CD4-positive, alpha-beta T cell treated with Interleukin-4 for 1 hour (primary cell): ENCODE measurements at places on chromosomes 2 and 18.

- DNase-seq = no peak
Observed at GRCh38 chr2:217980591-217980990, 22.2 kb downstream of the TNS1 start.

DNA sequence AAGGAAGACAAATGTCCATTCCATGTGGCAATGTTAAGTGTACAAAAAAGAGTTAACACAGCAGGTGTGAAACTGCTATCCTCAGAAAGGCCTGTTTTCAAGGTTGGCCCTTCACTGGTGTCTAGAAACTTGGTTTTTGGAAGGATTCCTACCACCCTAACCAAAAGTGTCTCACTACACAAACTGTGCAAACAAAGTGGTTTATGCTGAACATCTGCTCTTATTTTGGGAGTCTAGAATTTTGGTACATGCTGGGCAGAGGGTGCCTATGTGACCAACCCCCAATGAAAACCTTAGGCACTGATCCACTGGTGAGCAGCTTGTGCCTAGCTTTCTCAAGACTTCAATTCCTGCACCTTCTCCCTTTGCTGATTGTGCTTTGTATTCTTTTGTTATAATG is 14.3 kb downstream of the GFPT1 start:
- no peak for DNase-seq

- no peak for DNase-seq
Observed at GRCh38 chr2:237192881-237193280, 107.2 kb downstream of the COPS8 start.

- no peak for DNase-seq
Observed at GRCh38 chr2:176056406-176056805, 27.4 kb downstream of the EVX2 start.

DNA sequence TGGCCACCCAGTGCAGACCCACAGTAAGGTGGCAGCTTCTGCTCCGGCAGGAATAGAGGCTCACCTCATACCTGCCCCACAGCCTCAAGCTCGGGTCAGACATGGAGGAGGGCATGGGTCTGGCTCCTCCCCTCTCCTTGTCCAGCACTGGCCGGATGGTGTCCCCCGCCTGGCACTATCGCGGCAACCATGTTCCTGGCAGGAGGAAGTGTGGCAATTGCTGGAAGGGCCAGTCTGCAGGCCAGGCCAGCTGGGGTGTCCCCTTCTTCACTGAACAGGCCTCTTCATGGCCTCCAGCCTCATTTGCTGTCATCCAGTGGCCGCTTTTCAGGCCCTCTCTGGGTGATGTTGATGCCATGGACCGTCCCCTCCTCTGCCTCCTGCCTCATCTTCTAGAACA is 41.4 kb upstream of the SMAD7 start:
- DNase-seq = no peak

DNA sequence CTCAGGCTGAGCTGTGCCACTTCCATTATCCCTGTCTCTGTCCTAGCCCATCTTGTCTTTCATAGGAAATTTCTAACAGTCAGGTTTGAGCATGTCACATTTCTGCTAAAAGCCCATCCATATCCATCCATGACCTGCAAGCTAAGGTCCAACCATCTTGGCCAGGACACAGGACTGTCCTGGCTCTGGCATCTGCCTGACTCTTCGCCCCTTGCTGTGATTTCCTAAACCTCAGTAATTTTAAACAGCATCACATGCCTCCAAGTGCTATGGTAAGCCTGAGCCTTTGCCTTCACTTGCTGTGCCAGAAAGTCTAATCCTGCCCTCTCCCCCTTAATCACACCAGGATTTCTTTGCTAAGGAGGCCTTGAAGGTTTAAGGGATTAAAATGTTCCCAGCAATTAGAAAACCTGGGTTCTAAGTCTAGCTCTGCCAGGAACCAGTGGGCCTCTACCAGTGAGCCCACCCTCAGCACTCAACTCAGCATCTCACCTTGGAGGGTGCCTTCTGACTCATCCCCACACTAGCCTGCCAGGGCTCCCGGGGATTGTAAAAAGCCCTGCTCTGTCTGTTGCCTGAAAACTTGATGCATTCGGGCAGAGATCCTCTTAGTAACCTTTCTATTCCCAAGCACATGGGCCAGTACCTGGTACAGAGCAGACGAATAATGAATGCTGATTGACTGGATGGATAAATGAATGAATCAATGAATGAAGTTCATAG is 411.0 kb downstream of the LRATD1 start:
- DNase-seq = no peak

- DNase-seq = peak; percentile 66
Observed at GRCh38 chr2:18520451-18521425, 39.7 kb downstream of the RDH14 start.

GRCh38 chr2:156465573-156465972 is 29.4 kb downstream of the GPD2 start:
- DNase-seq = no peak

DNA sequence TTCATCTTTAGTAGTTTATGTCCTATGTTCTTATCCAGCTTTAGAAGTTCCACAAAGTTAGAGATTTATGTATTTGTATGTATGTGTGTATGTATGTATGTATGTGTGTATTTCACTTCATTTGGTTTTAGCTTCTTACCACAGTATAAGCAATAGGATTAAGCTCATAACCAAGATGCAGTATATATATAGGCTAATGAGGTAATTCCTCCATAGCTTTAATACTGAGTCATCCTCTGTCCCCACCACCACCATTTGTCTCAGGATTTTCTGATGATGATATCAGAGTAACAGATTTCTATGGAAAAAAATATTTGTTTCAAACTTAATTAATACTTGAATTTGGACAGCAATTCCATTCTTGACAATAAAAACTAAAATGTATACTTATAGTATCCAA is 159.2 kb downstream of the SOX11 start:
- no peak for DNase-seq

DNA sequence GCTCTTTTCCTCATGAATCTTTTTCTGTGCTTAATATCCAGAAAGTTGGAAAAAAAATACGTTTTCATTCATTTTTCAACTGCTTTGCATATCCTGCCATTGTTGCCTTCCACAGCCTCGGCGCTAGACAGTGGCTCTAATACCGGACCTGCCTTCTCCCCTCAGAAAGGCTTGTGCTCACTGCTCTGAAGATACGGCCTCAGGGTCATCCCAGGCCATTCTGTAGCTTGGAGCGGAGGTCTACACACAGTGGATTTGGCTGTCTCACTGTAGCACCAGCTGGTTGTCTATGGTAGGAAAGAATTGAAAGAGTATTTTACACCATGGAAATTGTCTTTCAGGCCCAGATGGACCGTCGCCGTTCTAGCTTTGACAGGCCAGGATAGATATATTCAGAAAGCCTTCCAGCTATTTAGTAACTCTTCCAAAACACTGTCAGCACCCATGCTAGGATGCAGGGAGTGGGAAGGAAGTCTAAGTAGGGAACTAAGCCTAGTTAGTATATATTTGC is 242.0 kb downstream of the TMEM182 start:
- DNase-seq = no peak

- DNase-seq = no peak
Observed at GRCh38 chr2:156182132-156182531, 150.4 kb downstream of the NR4A2 start.

GRCh38 chr2:73232403-73233153 is 461 bp downstream of the PRADC1 start:
- no peak for DNase-seq

GRCh38 chr2:168929031-168929430 is 27.9 kb downstream of the G6PC2 start:
- no peak for DNase-seq

GRCh38 chr2:115572746-115573145 is 1130.3 kb downstream of the DPP10 start:
- DNase-seq = no peak

DNA sequence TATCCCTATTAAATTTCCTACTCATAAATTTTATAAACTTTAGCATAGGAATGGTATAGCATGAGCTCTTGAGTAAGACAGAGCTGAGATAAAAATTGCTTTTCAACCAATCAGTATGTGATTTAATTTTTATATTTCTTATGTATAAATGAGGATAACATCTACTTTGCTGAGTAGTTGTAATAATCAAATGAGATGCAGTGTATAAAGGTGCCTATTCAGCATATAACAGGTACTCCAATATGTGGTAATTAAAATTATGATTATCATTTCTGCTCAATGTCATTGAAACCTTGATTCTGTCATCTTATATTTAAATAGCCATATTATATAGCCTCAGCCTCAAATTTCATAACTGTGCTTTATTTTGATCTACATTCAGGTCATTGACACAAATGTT is 700.4 kb upstream of the SLC8A1 start:
- no peak for DNase-seq

- DNase-seq = no peak
Observed at GRCh38 chr2:240275386-240275785, 134.9 kb upstream of the OTOS start.

DNA sequence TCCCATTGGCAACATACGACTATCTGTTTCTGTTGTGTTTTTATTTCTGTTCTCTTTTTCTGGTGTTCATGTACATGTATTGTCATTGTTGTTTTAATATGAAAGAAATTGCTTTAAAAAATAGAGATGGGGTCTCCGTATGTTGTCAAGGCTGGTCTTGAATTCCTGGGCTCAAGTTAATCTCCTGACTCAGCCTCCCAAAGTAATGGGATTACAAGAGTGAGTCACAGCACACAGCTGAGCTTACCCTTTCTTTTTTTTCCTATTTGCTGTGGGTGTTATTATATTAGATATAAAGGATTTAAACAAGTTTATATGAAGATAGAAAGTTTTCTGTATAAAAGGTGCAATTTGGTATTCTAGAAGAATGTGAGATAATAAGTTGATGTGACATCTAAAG is 554.6 kb downstream of the DSC3 start:
- DNase-seq = no peak

DNA sequence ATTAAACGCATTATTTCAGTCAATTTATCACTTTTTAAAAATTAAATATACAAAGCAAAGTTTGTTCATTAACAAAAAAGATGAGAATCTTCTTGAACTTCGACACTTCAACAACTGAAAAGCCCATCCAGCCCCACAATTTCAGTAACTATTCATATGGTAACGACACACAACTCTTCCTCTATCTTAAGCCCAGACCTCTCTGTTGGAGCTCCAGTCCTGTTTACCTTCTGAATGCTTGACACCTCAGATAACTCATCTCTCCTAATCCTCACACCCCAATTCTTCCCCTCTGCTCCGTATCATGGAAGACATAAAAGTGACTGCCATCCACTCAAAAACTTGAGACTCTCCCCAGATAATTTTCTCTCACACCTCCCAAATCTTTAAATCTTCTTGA is 12.6 kb downstream of the USP37 start:
- no peak for DNase-seq

DNA sequence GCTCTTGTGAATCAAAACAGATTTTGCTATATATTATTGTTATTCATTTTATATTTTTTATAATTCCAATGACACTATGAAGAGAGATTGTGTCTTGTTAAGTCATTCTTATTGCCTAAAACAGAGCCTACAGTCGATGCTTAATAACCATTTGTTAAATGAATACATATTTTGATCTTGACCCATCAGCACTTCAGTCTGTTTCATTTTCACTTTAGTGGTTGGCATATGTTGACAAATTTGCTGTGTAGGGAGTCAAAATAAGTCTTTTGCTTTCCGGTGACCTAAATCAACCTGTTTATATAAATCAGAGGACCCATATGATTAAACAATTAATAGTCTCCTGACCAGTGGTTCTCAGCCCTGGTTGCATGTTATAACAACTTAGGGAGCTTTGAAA is 97.1 kb downstream of the TXNL1 start:
- no peak for DNase-seq

DNA sequence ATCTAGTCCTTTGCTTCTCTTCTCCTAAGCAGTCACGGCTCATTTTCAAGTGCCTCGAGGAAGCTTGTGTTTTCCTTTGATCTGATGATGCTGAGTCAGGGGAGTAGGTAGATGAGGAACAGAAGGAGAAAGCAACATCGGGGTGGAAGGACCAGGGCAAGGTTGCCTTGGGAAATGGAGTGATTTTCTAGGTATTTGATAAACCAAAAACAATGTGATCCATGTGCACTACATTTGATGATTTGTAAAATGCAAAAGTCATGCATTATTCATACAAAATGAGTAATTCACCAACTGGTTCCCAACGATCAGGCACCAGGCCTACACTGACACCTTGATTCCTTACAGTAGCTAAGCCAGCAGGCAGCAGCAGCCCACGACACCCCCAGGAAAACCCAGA is 205.3 kb downstream of the ANAPC1 start:
- DNase-seq = no peak

GRCh38 chr2:69489793-69490192 is 52.6 kb upstream of the NFU1 start:
- no peak for DNase-seq

GRCh38 chr18:10565835-10566234 is 40.0 kb downstream of the NAPG start:
- DNase-seq = no peak

DNA sequence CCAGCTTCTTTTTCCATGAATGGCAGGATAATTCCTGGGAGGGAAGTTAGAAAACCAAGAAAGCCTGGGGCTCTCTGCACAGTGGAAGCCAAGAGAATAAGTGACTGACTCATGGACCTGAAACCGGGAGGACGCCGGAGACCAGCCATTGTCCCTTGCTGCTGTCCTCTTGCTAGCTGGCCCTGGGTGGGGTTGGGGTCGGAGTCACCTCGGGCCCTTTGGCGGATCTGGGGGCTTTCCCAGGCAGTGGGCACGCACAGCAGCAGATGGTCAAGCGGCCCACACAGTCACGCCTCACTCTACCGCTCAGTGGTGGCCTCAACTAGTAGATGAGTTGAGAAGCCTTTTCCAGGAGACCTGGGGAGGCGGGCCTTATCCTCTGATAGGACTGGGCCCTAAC is 15.6 kb downstream of the EFHD1 start:
- no peak for DNase-seq

DNA sequence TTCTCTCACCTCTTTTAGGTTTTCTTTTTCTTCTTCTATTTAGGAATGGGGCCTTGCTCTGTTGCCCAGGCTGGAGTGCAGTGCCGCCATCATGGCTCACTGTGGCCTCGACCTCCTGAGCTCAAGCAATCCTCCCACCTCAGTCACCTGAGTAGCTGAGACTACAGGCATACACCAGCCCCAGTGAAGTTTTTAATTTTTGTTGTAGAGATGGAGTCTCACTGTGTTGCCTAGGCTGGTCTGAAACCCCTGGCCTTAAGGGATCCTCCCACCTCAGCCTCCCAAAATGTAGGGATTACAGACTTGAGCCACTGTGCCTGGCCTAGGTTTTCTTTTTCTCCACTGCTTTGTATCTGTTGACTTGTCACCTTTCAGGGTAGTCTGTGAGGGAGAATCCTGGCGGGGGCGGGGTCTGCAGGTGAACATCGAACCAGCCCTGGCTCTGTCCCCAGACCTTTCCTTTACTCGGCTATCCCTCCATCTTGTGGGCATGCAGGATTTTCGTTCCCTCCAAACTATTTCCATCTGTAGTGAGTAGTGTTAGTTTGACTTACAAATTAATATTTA is 21.7 kb downstream of the NCK2 start:
- no peak for DNase-seq

GRCh38 chr2:179556425-179556824 is 291.8 kb upstream of the SESTD1 start:
- no peak for DNase-seq
